ENCODE measurements at places on chromosomes 6 and 20. TPM values are rescaled to one million over a fixed set of nuclear protein-coding genes. Genes with fewer than 3 reads are reported as not detected.

TPD52L1 gene
- total RNA-seq: 146 TPM

- DNase-seq: no peak
Observed at GRCh38 chr6:132713352-132714134, at the start of gene VNN1. Gene VNN1, minus strand, starts transcription at chr6:132714055. Its CDS starts 20 bp downstream, at chr6:132714035.

DNA sequence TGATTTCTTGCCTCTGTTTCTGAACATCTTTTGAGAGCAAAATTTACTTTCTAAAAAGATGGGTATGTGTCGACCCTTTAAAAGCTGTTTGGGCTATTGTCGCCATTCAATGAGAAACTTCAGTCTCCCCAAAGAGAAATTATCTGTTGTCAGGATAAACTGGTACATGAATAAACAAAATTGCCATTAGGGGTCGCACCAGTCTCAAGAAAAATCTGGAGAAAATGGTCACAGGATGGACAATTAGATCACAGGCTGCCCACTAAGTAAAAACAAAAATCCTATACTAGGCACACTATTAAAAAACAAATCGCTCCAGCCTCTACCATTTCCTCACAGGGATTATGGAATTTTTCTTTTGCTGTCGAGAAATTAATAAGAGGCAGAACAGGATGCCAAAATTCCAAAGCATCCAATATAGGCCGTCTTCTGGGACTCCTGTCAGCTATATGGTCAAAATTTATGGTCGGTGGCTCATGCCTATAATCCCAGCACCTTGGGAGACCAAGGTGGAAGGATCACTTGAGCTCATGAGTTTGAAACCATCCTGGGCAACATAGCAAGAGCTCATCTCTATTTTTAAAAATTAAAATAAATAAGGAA lies 5.5 kb upstream of the HLA-E start:
- no peak for DNase-seq

DNA sequence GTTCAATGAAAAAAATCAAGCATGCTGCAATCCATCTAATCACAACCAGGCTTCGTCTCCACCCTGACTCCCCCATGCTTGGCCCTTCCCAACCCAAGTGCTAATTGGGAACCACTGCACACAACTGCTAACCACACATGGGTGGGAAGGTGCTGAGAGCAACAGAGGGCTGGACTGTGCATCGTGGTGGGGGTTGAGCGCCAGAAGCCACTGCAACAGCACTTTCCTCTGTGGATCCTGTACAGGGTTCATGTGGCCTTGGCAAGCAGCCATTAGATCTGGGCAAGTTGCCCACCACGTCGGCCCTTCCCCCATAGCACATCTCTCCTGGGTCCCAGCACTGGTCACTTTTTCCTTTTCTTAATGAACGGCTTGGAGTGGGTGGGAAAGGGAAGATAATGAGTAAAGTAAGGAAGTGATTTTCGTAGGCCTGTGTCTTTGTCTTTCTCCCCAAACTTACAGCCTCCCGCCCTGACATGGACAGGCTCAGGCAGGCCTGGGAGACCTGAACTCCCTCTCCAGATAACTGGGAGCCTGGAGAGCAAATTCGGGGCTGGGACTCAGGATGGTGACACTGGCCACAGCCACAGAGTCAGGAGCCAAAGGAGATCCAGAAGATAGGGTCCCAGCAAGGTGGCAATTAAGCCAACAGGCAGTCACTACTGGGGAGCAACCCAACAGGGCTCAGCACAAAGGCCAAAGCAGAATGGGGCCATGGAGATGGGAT lies 34.4 kb upstream of the MRPS10 start:
- DNase-seq: no peak

TNFRSF6B gene
- total RNA-seq: 15.3 TPM

DNA sequence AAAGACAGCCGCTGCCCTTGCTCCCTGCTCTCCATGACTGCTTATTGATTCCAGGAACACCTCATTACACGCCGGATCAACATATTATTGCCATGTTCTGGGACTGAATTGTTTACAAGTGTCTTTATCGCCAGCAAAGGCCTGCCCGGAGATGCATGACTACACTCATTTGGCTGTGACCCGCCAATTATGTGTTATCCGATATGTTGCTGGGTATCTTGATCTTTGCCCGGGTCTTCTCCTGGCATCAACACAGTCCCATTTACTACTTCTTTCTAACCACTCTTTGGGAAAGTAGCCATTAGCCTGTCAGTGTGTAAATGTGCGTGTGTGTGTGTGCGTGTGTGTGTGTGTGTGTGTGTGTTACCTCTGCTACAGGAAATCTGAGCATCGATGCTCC lies 15.4 kb downstream of the LINC00237 start:
- no peak for DNase-seq

NDUFAF4 gene
- 12.9 TPM for total RNA-seq

DNA sequence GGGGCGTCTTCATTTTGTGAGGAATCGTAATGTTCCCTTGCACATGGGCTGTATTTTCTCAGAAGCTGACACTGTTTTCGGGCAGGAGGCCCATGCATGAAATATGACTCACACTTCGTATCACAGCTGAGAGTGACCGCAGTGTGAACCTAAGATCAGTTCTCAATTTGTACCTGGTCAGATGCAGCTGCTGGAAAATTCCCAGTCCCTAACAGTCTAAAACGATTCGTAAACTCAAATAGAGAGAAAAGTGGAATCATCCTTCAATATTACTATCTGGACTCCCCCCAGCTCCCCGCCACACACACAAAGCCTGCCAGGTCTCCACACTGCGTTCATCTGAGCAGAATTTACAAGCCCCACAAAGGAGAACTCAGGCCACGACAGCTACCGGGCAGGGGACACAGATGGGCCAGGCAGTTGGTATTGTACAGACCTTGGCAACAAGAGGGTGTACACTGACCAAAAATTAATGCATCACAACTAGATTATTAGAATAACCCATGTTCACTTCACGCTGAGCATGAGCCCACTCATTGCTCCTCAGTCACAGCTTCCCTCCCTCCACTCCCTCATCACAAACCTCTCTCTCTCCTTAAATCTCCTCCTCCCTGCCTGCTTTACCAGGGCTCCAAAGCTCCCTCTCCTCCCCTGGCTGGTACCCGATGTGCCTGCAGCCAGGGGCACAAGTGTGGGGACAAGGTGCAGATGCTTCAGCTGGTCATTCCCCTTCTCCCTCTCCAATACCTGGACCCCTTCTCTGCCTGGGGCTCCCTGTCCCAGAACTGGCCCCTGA lies 488.4 kb downstream of the PREX1 start:
- DNase-seq: no peak

GRCh38 chr6:87905101-87905641 lies 142.5 kb upstream of the SPACA1 start:
- DNase-seq: no peak

DNA sequence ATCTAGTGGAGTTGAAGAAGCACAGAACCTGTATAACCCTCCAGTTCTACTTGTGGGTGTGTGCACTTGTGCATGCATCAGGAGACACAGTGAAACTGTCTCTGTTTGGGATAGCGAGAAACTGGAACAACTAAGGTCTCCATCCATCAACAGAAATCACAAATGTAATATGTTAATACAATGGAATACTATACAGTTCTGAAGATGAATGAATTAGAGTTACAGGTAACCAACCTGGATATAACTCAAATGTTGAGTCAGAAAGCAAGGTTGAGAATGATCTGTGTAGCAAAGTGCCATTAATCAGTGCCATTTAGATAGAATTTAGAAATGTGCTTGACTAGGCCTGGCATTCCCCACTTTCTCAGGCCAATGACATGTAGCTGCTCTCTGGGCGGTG lies 4.6 kb upstream of the NSFL1C start:
- DNase-seq: no peak

- DNase-seq: no peak
Observed at GRCh38 chr6:2914318-2914660, 11.2 kb upstream of the SERPINB9 start.

GRCh38 chr6:21357262-21357661 lies 236.3 kb upstream of the SOX4 start:
- no peak for DNase-seq

DNA sequence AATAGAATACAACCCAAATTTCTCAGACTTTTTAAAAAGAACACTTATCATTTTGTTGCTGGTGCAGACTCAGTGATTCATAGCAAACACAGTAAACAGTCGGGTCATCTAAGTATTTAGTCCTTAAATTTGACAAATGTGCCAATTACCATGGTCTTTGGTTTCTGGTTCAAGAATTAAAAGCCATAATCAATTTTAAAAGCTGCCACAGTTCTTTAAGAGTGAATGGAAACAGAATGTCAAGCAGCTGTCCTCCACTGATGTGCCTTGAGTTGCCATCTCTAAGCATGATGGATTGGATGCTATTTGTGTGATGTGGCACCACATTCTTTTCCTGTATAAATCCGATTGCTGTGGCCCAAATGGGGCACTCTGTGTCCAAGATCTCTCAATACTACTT lies 67.2 kb upstream of the MLIP start:
- DNase-seq: no peak

DNA sequence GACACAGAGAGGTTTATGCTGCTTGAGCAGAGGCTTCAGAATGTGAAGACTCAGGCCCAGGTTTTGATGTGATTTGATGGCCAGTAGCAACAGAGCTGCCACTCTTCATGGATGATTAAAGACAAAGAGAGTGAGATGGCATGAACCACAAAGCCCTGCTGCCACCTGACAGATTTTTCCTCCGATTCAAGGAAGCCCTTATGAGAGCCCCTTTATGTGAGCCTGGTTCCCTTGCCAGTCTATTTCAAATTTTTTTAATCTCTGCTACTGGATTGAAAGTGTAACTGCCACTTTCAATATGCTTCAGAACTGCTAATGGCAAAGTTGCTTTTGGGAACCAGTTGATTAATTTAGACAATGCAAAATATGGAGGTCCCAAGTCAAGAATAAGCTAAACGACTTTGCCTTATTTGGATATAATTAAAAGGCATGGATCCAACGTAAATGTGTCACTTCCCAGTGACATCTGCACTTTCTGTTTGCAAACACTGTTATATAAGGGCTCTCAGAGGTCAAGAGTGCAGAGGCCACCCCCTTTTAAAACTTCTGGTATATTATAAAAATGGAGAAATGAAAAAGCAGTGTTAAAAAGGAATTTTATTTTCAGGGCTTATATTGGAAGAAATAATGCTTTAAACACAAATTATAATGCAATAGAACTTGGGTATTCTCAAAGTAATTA lies 238.9 kb upstream of the FLRT3 start:
- DNase-seq: no peak

DNA sequence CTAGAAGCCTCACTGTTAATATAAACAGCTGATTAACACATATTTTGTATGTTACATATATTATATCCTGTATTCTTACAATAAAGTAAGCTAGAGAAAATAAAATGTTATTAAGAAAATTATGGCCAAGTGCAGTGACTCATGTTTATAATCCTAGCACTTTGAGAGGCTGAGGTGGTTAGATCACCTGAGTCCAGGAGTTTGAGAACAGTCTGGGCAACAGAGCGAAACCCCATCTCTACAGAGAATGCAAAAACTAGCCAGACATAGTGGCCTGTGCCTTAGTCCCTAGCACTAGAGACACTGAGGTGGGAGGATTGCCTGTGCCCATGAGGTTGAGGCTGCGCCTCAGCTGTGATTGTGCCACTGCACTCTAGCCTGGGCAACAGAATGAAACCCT lies 81.9 kb downstream of the NCOA3 start:
- DNase-seq: no peak

DNA sequence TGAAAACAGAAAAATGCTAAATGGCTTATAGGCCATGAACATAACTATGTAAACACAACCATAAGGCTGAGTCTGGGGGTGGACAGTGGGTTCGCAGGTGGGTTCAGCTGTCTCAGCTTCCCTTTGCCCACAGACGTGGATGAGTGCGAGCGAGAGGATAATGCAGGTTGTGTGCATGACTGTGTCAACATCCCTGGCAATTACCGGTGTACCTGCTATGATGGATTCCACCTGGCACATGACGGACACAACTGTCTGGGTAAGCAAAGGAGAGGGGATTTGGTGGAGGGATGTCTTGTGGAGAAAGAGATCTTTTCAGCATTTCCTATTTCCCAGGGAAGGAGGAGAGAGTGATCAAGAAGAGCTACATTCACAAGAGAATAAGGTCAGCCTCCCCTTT lies 14.7 kb downstream of the SCUBE3 start:
- no peak for DNase-seq

SHLD1 gene
- 3.8 TPM for total RNA-seq

NHLRC1 gene
- total RNA-seq: 7.9 TPM

SLC24A3 gene
- total RNA-seq: 4.2 TPM

DNA sequence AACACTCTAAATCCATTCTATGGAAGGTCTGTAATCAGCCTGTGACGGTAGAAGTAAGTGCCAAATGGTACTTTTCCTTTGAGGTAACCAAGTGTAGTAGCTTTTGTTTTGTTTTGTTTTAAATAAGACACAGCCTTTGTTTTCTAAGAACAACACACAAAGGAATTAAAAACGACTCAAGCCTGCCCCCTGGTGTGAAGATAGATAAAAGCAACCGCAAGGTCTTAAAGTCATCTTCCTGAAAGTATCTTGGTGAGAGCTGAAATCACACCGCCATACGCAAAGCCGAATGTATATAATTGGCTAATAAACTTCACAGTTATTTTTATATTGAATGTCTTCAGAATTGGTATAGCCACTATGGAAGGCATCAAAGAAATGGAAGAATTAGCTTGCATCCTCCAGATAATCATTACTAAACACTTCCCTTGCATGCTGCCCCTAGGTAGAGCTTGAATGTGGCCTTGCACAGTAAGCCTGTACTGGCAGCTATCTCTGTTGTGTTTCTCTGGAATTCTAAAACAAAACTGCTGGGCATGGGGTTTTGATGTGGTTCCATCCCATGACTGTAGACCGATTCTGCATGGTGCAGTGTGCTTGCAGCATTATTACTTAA lies 95.6 kb downstream of the LAMP5 start:
- no peak for DNase-seq

FAM184A gene
- total RNA-seq: 1.9 TPM

DNA sequence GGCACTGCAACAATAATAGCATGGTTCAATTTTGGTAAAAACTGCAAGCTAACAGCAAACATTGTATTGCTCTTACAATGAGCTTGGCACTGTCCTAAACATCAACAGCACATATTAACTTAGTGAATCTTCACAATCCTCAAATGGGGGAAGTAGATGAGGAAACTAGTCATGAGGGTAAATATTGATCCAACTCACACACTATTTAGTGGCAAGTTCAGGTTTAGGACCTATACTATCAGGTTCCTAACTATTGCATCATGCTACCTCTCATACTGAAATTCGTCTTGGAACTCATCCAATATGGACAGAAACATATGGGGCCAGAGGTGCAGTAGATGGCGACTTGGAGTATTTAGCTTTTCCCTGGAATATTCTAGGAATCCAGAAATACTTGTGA lies 34.2 kb downstream of the FKBP1C start:
- no peak for DNase-seq

- DNase-seq: no peak
Observed at GRCh38 chr20:5918856-5919625, 31.3 kb downstream of the TRMT6 start.

PROKR2 gene
- not detected for total RNA-seq

GRCh38 chr6:162438980-162439379 lies 288.6 kb downstream of the PRKN start:
- no peak for DNase-seq

- no peak for DNase-seq
Observed at GRCh38 chr6:134810402-134810801, 139.5 kb downstream of the ALDH8A1 start.

C6orf15 gene
- total RNA-seq: 20.7 TPM

GRCh38 chr20:52481443-52481842 lies 289.9 kb upstream of the ZFP64 start:
- DNase-seq: no peak

Data from suprapubic skin (tissue), 4 donors.